ENCODE measurements at places on chromosomes 16 and 17.

GRCh38 chr17:81710514-81711308, 1.4 kb upstream of the SLC25A10 start:
- no peak for DNase-seq

GRCh38 chr16:8575399-8575798, 14.9 kb downstream of the TMEM114 start:
- no peak for DNase-seq

- no peak for DNase-seq
Measured at GRCh38 chr16:58021661-58022551, 3.6 kb upstream of the MMP15 start.

DNA sequence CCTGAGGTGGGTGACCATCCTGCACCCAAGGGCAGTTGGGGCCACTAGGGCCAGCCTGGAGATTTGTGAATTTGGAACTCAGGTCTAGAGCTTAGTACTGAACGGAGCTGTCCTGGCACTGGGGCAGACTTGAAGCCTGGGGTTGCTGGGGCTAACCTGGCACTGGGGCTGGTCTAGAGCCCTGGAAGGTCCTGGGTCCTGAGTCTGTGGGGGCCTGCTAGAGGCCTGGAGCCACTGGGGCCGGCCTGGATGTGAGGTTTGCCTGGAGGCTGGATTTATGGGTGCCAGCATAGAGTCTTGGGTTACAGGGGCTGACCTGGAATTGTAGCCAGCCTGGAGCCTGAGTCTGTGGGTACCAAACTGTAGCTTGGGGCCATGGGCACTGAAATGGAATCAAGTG, 1216.9 kb downstream of the CDH11 start:
- no peak for DNase-seq
